Natural killer cell treated with Interleukin-12 subunit alpha and Interleukin-12 subunit beta and Interleukin-15 and Interleukin-18, amount 100 ng/mL, for 72 hours (primary cell): ENCODE measurements at places on chromosomes 5 and 9. TPM values are rescaled to one million over a fixed set of nuclear protein-coding genes. Genes with fewer than 3 reads are reported as not detected.

Gene SHROOM1
- total RNA-seq = 8.0 TPM

GRCh38 chr5:127615916-127616315 lies 33.0 kb upstream of the CTXN3 start:
- DNase-seq = no peak

Gene PLPPR1
- total RNA-seq = not detected

Gene CYSRT1
- total RNA-seq = 0.33 TPM

Gene DND1
- 3.3 TPM for total RNA-seq
